ENCODE measurements at places on chromosomes 6 and 20. TPM values are rescaled to one million over a fixed set of nuclear protein-coding genes. Genes with fewer than 3 reads are reported as not detected.

Gene KIF25
- total RNA-seq, result 0.34 TPM

GRCh38 chr6:46963626-46964025, 41.9 kb upstream of the ADGRF5 start:
- no peak for DNase-seq

Gene PRPH2
- total RNA-seq, result 0.14 TPM

Gene PPIL1
- 32.6 TPM for total RNA-seq

Gene PTCRA
- not detected for total RNA-seq

DNA sequence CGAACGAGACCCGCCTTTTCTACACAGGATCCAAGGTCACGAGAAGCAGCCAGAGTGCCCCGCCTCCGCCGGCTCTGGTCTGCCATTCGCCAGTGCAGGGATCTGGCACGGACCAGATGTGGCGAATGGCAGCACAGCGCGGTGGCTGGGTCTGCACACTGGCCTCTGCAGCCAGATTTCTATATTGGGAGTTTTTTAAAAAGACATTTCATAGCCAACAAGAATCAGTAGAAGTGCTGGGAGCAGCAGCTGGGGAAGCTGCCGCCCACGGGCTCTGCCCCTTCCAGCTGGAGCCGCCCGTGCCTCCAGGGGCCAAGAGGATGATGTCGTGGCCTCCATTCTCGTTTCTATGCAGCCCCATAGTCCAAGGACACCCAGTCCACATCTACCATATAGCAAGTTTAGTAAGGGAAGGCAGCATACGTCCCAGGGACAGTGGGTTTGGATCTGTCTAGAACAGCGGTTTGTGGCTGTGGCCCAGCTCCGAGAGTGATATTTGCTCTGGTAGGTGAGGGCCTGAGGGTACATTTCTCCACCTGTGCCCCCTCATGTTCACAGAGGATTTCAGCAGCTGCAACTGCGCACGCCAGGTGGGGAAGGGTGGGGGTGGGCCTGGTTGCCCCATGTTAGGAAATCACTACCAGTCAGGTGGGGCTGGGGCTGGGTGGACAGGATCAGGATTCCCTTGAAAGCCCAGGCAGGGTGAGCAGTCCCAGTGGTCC, 333.7 kb downstream of the ZFAND3 start:
- DNase-seq, result no peak

Gene HLA-DRB5
- total RNA-seq, result not detected

DNA sequence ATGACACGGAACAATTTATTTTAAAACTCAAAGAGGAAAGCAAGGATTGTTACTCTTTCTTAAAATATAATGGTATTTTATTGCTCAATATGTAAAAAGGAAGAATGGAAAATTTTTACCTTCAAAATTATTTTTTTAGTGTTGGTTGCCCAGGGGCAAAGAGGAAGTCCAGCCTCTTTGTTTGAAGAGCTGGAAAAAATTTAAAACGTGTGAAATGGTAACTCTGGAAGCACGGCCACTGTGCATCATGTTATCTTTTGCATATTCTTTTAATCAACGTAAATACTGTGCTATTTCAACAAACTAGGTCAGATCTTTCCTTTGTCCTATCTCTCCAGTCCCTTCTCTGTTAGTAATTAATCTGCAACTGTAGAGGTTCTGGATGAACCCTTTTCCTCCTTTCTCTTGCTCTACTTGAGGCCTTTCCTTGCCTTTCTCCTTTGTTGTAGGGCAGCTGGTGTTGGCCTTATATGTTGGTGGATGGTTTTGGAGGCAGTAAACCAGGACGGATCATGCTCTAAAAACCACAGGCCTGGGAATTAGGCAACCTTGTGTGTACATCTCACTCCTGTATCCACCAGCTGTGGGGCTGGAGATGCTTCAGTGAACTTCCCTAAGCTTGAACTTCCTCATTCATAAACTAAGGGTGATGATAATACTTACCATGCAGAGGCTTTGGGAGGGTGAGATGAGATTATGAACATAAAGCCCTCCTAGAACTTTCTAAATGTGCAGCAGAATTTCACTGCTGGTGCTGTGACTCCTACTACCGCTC, 143.3 kb downstream of the PRL start:
- no peak for DNase-seq
